Activated CD4-positive, alpha-beta T cell treated with anti-CD3 and anti-CD28 coated beads for 4 hours (primary cell): ENCODE measurements at places on chromosomes 7 and 10.

GRCh38 chr7:149496642-149497391, 792 bp downstream of the ZNF746 start:
- DNase-seq = peak; percentile 57

GRCh38 chr7:106365252-106366005, 80.6 kb upstream of the NAMPT start:
- no peak for DNase-seq

- DNase-seq = no peak
These were observed 1006.6 kb upstream of the LRRN3 start for GRCh38 chr7:110084181-110084807.

- no peak for DNase-seq
These were observed 701.5 kb downstream of the KCNMA1 start for GRCh38 chr10:76935941-76936613.

DNA sequence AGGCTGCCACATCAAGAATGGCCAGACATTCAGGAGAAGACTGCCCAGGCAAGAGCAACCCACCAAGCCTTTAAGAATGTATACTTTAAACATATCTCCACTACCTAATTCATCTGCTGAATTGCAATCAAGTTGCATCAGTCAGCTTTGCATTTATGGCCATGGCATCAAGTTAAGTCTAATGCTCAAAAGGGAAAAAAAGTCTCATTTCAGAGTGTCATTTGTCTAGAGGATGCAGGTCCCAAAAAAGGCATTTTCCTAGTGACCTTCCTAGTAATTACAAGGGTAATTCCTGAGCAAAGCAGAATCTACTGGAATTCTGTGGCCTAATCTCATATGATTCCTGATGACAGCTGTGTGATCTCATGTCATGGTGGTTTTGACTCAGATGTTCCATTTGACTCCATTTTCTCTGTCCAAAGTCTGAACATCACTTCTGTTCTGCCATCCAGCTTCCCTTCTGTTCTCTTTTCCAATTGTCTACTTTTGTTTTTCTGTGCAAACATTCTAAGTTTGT, 7.3 kb upstream of the CABCOCO1 start:
- DNase-seq = no peak

DNA sequence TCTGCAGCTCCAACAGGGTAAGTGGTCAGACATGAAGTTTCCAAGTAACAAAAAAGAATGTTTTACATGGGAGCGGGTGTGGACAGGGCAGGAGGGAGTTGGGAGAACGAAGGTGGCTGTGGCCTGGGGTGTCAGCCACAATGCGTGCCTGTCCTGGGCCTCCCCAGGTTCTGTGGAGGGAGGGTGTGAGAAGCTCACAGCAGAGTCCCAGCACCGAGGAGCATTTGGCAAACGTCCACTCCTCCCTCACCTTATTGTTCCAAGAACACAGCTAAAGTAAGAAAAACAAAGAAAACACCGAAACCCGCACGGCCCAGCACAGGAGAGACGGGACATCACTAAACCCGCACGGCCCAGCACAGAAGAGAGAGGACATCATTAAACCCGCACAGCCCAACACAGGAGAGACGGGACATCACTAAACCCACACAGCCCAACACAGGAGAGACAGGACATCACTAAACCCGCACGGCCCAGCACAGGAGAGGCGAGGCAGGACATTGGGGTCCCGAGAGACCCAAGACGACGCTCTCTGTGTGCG, 226.4 kb downstream of the MAD1L1 start:
- DNase-seq = no peak

GRCh38 chr7:30038196-30038980, 10.2 kb downstream of the PLEKHA8 start:
- no peak for DNase-seq

GRCh38 chr10:63630931-63631680, 109.9 kb downstream of the REEP3 start:
- no peak for DNase-seq

DNA sequence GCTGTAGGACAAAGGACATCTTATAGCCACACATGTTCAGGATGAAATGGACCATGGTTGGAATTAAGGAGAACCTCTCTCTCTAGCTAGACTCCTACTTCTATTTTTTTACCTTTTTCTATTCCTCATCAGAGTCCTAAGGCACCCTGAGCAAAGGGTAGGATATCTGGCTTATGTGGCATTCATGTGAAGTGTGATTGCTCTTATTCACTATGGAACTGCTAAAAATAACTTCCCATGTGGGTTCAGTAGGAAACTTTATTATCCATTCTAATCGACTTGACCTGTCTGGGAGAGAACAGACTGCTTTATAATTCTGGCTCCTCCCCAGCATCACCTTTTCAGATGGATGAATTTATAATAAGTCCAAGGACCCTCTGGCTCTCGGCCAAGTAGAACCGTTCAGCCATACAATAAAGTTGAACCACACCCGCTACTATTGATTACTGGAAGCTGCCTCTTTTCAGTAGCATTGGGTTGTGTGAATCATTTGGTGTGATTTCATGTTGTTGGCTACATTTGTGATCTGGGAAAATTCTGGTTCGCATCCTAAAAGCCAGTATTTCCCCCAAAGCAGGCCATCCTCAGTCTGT, 117.5 kb downstream of the NRF1 start:
- no peak for DNase-seq

- DNase-seq = no peak
These were observed 3.5 kb downstream of the RASSF4 start for GRCh38 chr10:44962870-44963738.

DNA sequence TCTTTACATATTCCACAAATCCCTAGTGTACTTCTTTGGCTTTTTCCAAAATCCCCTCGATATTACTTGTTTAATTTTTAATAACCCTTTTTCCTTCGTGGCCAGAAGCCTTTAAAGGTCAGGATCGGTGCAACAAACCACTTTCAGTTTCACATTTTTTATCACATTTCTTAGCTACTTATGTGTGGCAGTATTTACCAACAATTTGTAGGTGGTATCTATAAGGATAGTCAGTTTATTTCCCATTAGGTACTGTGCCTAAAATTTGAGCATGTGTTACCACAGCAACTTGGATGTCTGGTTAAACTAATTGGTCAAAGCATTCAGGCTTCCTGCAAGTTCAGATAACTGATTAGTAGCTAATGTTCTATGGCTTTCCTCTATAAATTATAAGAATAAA, 104.9 kb downstream of the CDK14 start:
- no peak for DNase-seq

DNA sequence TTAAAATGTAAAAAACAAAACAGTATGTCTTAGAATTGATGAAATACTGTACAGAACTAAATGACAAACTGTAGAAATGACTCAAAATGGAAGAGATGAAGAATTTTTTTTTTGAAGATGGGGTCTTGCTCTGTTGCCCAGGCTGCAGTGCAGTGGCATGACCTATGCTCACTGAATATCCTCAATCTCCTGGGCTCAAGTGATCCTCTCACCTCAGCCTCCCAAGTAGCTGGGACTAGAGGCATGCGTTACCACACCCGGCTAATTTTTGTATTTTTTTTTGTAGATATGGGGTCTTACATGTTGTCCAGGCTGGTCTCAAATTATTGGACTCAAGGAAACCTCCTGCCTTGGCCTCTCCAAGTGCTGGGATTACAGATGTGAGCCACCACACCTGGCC, 36.5 kb downstream of the ATAD1 start:
- no peak for DNase-seq

DNA sequence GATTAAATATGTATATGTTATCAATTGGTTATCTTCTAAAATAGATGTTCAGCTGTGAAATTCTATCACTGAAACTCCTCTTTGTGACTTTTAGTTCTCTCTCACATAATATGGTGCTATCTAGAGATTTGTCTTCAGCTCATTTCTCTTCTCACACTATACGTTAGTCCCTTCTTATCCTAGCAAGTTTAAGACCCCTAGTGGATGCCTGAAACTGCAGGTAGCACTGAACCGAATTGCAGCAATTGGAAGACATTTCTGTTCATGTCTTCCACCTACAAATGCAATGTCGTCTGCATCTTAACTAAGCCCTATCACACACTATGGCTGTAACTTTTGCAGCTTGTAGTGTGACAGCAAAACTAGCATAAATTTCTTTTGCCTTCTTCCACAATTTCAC, 442.7 kb upstream of the POM121L12 start:
- DNase-seq = no peak

DNA sequence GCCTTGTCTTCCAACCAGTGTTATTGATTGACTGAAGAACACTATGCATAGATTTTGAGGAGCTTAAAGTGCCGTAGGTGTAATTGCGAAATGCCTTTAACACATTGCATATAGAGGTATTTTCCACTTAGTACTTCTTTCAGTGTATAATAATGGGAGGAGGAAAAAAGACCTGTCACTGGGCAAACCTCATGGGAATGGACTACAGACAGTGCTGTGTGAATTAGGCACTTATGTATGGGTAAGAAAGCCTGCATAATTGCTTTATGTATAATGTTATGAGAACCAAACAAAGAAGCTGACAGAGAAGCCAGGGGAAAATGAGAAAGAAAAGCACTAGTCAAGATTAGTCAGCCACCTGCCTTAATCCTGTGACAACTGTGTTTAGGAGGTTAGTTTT, 12.4 kb upstream of the SCRN1 start:
- DNase-seq = no peak

GRCh38 chr10:31074722-31075086, 43.0 kb upstream of the ZNF438 start:
- no peak for DNase-seq

- no peak for DNase-seq
These were observed 232.0 kb downstream of the SH2D4B start for GRCh38 chr10:80769700-80770160.

GRCh38 chr7:101998906-101999240, 181.4 kb downstream of the CUX1 start:
- no peak for DNase-seq

DNA sequence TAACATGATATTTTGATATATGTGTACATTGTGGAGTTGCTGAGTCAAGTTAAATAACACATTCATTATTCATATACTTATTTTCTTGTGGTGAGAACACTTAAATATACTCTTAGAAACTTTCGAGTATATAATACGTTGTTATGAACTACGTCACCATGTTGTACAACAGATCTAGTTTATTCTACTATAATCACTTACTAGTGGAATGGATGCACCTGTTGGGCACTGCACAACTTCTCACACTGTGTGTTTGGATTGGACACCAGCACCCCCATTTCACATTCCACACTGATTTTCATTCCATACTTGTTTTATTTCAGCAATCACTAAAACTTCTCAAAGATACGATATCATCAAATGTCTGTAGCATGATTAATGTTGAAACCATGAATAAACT, 407.3 kb downstream of the RPS24 start:
- DNase-seq = no peak

GRCh38 chr10:682931-683447, 6.5 kb downstream of the DIP2C start:
- DNase-seq = no peak

GRCh38 chr10:98778277-98778759, 331.6 kb upstream of the HPS1 start:
- DNase-seq = no peak

DNA sequence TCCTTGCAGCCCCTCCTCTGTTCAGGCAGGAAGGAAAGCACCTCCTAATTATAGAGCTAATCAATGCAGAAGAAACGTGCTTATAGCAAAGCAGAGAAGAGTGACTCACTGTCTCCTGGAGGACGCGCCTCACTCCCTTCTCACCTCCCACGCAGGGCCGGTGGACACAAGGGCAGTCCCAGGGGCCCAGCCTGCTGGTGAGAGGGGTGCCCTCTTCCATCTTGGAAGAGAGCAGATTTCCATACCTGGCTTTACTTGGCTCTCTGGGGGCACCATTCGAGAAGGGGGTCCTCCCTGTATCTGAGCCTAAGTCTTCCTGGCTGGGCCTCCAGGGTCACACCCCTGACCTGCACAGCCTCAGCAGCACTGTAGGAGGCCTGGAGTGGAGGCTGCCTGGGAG, 55.8 kb downstream of the RASGEF1A start:
- DNase-seq = no peak

DNA sequence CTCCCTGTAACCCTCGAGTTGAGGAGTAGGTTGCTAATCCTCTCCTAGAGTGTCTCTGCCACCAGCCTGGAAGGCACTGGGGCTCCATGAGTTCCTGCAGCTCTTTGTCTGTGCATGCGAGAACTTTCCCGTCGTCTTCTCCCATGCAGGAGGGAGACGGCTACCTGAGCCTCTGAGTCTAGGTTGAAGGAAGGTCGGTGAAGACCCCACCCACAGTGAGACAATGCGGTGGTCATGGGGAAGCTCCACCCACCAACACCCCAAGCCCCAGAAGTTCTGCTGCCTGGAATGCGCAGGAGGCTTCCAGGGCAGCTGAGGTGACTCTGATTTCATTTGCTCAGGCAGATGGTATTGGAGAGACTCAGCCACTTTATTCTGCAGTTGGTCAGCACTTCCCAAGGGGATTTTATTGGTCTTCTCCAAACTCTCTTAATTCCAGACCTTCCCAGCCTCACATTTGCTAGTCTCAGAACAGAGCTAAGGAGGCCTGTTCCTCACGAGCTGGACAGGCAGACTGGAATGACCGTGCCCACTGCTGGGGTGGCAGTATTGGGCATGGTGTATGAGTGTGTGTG, 36.5 kb downstream of the PTPRE start:
- no peak for DNase-seq

GRCh38 chr7:18861514-18862118, 255.8 kb downstream of the TWIST1 start:
- DNase-seq = no peak

GRCh38 chr7:1963575-1963974, 269.2 kb downstream of the MAD1L1 start:
- DNase-seq = no peak

GRCh38 chr10:51020200-51020599, 54.1 kb upstream of the PRKG1 start:
- DNase-seq = no peak

DNA sequence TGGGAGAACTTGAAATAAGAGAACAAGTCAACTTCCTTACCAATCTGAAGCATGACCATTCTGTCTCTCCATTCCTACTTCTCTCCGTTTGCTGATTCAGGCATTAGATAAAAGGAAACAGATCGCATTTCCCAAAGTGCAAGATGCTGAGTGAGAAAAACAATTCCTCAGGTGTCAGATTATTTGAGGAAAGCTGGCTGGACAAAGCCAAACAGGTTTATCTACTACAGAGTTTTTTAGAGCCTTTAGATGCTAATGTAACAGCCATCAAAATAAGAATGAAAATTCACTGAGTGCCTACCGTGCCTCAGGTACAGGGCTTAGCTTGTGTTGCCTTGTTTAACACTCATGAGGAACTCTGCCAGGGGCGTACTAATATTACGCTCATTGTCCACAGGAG, 135.9 kb upstream of the MBL2 start:
- DNase-seq = no peak

- DNase-seq = no peak
These were observed 416 bp downstream of the BBS9 start for GRCh38 chr7:33129806-33130153.

- DNase-seq = no peak
These were observed 59.9 kb downstream of the WDFY4 start for GRCh38 chr10:48744587-48744986.

- peak; percentile 47 for DNase-seq
These were observed 8.2 kb downstream of the TFR2 start for GRCh38 chr7:100632951-100633717.

GRCh38 chr7:41977151-41977651, 259.8 kb downstream of the GLI3 start:
- no peak for DNase-seq

- peak; percentile 16 for DNase-seq
These were observed 54.6 kb downstream of the EEPD1 start for GRCh38 chr7:36207451-36208291.
